Mucosa of gallbladder (tissue), 1 donor: ENCODE measurements at places on chromosomes 5 and 9.

DNA sequence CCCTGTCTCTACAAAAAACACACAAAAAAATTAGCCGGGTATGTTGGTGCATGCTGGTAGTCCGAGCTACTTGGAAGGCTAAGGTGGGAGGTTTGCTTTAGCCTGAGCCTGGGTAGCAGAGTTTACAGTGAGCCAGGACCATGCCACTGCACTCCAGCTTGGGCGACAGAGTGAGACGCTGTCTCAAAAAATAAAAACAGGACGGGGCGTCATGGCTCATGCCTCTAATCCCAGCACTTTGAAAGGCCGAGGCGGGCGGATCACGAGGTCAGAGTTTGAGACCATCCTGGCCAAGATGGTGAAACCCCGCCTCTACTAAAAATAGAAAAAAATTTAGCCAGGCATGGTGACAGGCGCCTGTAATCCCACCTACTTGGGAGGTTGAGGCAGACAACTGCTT, 40.3 kb downstream of the UBE2D2 start:
- no peak for DNase-seq

- DNase-seq: no peak
Measured at GRCh38 chr5:93018461-93018860, 562.6 kb downstream of the NR2F1-AS1 start.

DNA sequence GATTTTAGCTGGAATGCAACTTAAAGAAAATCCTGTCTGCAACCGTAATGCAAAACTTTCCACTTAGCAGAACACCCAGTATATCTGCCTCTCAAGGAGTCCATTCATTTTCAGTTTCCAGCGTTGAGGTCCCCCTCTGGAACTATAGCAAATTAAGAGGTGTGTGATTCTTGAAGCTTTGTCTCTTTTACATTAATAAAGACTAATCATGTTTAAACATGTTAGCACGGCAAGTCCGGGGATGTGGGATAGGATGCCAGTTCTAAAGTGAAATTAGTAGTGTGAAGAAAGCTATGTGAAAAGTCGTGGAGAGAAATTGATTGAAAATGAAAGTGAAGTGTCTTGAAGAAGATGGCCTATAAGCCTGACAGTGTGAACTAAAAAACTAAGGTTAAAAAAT, 429.1 kb downstream of the NR2F1-AS1 start:
- DNase-seq: no peak

- no peak for DNase-seq
Measured at GRCh38 chr5:163623986-163624385, 118.6 kb downstream of the MAT2B start.

- DNase-seq: no peak
Measured at GRCh38 chr9:129398101-129398960, 220.3 kb upstream of the IER5L start.

DNA sequence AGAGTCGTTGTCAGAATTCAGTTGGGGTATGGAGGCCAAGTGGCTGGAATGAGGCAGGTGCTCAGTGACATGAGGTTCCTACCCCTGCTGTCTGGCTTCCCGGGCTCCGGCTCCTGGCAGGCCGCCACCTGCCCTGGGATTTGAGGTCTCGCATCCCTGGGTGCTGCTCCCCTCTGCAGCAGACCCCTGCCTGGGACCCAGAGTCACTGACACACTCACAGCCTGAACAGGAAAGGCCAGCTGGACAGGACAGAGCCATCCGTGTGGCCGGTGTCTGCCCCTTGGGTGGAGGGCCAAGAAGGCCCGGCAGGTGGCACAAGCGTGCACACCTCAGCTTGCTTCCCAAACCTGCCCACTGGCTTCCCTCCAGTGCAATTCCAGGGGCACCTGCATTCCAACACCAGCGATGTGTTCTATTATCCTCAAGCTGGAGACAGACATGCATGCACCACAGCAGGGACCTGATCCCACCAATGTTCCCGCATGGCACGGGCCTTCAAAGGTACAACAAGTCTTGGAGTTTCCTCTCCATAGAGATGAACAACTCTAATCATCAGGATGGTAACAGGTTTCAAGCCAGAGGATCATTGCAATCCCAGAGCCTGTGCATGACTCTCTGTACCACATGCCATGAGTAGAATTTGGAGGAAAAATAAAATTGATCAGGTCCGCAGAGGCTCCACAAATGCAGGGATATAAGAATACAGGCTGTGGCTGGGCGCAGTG, 45.6 kb upstream of the RNF130 start:
- DNase-seq: no peak

GRCh38 chr9:99197124-99197630, 24.6 kb downstream of the ALG2 start:
- DNase-seq: no peak

DNA sequence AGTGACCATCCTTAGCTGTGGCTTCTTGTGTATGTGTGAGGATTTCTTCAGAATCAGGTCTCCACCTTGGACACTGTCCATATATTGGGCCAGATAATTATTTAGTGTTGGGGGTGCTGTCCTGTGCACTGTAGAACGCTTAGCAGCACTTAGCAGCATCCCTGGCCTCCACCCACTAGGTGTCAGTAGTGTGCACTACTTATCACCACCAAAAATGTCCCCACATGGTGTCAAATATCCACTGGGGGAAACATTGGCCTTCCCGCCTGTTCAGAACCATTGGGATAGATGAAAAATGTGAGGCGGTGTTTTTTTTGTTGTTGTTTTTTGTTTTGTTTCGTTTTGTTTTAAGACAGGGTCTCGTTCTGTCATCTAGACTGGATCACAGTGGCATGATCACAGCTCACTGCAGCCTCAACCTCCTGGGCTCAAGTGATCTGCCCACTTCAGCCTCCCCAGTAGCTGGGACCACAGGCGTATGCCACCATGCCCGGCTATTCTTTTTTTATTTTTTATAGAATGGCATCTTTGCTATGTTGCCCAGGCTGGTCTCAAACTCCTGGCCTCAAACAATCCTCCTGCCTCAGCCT, 67.7 kb downstream of the TENT4A start:
- DNase-seq: no peak

- DNase-seq: no peak
Measured at GRCh38 chr5:172119921-172120688, 67.9 kb downstream of the STK10 start.

- DNase-seq: no peak
Measured at GRCh38 chr5:53879708-53880323, 319.4 kb downstream of the NDUFS4 start.

DNA sequence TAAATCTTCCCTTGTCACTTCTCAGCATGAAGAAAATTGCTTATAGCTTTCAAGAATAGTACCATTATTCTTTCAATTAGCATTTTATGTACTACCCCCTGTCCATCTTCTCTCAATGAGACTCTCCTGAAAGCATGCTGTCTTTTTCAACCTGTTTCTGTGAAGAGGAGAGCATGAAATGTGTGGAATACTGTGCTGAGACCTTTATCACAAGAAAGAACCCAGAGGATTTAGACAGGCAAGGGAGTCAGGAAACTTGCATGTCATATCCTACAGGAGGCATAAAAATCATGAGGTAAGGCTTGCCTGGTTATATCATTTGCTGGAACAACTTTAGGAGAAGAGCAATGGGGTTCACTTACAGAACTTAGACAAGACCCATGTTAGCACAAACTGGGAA, 56.7 kb upstream of the LPAR1 start:
- DNase-seq: no peak

- DNase-seq: no peak
Measured at GRCh38 chr9:8863069-8863468, 1063.5 kb upstream of the DMAC1 start.

DNA sequence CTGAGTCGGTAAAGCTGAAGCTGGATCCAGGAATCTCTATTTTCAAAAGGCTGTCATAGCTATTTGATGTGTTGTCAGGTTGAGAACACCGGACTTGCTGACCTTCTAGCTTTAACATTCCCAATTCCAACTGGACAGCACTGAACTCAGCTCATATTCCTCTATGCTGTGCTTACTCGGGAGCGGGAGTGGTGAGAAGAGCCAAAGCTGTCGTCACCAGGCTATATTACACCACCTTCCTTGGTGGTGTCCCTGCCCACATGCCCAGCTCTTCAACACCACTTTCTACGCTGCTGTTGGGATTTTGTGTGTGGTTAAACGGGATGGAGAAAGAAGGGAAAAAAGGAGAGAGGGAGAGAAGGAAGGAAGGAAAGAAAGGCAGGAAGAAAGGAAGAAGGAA, 653.6 kb downstream of the RAB3C start:
- peak; percentile 11 for DNase-seq

- DNase-seq: no peak
Measured at GRCh38 chr9:27112235-27112634, 3.2 kb downstream of the TEK start.

DNA sequence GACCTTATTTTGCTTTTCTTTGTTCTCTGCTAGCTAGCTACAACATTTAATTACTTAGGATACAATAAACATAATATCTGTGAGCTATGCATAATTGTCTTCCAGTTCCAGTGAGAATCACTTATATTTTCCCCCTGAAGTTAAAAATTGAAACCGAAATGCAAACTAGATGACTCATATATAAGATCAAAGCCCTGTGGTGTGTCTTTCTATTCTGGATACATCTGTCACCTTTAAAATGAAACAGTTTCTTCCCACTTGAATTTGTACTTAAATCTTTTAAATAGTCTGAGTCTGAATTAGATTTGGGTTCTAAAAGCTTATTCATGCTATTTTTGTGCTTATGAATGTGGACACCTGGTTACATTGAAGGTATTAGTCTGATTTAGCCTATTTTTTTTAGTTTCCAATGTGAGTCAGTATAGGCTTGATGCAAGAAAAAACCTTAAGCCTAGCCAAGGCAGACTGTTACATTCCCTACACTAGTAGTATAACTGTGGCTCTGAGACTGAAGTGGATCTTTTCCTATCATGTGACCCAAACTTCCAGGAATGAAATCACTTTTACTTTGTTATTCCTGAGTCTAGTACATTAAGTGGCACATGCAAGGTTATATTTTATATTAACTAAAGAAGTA, 703.5 kb upstream of the RGMB start:
- no peak for DNase-seq

- DNase-seq: no peak
Measured at GRCh38 chr5:144712090-144712489, 541.4 kb downstream of the KCTD16 start.

GRCh38 chr9:16068476-16068875, 515.6 kb downstream of the CCDC171 start:
- no peak for DNase-seq

DNA sequence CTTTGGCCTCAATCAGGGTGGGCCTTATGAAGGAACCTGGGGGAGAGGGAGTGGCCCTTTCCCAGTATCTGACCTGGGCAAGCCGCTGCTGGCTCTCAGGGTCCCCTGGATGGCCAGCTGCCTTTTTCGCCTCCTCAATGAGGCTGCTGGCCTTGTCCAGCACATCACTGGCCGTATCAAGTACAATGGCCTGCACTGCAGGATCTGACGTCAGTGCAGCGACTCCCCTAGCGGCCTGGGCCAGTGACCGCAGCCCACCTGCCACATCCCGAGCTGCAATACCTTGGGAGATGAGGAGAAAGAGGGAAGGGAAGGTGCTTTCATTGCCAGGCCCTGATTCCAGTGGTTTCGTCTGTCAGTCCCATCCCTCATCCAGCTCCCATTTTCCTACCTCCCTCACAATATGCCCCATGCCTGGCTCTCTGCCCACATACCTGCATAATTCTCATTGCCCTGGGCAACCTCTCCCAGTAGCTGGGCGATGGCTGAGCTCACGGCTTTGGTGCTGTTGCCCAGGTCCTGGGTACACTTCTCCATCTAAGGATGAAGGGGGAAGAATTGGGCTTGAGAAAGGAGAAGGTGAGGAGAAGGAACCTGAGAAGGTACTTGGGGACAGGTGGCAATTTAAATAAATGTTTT, 19.1 kb downstream of the TLN1 start:
- DNase-seq: no peak

DNA sequence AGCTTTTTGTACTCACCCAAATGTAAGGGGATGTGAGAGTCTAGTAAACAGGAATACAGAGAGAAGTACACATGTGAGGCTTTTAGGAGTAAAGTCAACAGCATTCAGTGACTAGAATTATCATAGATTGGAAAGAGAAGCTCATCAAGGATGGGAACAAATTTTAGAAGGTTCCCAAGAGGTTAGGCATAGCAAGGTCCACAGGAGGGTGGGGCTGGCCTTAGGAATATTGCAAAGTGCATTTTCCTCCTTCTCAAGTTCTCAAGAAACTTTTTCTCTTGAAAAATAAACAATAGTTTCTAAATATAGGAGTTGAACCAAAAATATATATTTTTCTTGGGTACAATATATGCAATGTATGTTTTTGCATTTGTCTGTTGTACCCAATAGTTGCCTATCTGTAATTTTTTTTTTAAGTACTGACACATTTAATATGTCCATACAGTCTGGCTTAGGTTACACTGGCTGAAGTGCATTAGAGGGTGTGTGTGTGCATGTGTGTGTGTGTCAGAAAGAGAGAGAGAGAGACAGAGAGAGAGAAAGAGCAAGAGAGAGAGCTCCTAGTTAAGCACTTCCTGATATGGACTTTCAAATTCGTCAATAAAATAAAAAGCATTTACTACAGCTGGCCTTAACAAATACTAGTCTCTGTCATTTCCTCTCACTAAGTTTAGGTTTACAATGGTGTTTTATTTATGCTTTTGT, 62.2 kb downstream of the SNX18 start:
- no peak for DNase-seq

DNA sequence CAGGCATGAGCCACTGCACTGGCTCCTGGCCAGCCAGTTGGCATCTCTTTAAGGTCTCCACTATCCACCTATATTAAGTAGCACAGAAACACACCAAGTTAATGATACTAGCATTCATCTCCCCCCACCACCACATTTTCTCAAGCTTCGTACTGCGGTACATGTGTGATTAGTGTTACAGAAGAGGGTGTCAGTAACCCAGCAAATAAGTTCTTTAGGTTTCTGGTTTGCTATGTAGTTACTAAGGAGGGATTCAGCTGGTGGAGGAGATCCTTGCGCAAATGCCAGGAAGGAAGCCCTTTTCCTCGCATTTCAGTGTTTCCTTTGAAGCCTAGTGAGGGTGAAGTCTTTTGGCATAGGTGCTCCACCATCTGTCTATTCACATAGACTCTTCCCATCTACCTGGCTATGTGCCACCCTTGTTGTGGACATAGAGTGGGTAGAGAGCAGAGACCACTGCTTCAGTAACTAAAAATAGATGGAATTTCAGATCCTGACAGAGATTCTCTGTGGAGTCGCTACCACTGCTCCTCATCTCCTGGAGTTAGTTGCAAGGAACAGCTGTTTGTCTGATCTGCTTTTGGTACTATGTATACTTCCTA, 16.7 kb downstream of the UBE2D2 start:
- no peak for DNase-seq

GRCh38 chr9:127720031-127720864, 4.4 kb downstream of the TTC16 start:
- DNase-seq: no peak

DNA sequence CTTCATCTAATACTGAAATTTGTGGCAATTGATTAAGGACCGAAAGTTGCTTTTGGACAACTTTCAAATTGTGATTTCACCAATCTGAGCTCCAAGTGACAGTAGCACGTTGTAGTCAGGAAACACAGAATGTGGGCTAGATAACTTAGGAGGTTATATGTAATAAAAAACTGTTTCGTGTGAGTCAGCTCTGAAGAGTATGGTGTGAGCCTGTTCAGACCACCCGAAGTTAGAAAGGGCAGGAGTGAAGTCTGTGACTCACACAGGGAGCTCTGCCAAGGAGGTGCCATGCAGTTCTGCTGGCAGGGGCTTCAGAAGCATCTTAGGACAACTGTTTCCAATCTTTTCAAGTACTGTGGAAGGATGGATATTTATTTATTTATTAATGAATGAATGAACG, 16.4 kb upstream of the ZBTB34 start:
- DNase-seq: no peak

- no peak for DNase-seq
Measured at GRCh38 chr5:60541980-60542379, 158.0 kb downstream of the DEPDC1B start.
